T-helper 17 cell (primary cell): ENCODE measurements at places on chromosomes 16 and 17. TPM values are rescaled to one million over a fixed set of nuclear protein-coding genes. Genes with fewer than 3 reads are reported as not detected.

Gene RHBDF1
- total RNA-seq: 0.75 TPM

Gene HS3ST3A1
- total RNA-seq: 1.4 TPM

- H3K27ac ChIP-seq: no peak overlapping the region
- H3K27me3 ChIP-seq: no peaks in the 10 kb centered on the region
- no peak overlapping the region for H3K4me3 ChIP-seq
- H3K36me3 ChIP-seq: no peaks in the 10 kb centered on the region
These were observed 379.0 kb upstream of the SOX9 start for GRCh38 chr17:71741836-71742235.

DNA sequence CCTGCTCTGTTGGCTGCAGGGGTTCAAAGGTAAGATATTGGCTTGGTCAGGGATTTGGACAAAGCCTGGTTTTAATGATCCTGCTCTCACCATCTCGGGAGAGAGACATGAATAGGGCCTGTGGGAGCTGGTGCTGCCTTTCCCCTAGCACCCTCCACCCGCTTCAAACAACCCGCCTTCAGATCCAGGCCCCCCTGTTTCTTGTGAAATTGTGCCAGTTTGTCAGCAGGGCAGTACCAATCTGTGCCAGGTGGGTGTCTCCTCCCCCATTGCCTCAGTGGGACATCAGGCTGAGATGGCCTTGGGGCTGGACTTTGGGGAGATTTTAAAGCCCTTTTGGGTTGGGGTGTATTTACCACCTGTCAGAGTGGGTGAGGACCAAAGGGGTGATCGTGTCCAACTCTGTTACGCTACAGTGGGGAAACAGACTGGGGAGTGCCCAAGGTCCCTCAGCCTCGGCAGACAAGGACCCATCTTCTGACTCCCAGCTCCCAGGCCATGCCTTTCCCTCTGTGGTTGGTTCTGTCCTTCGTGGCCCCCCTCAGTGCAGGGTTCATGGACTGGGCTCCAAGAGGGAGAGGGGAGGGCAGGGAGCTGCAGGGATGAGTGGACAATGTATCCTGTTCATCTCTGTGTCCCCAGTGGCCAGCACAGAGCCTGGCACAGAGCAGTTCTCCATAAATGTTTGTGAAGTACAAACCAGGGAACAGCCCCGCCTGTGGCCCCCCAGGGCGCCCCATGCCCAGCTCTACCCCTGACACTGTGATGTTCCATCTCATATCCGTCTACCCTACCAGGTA, 3.3 kb downstream of the ARHGAP23 start:
- H3K27ac ChIP-seq: peak overlapping the region; percentile 60
- H3K4me1 ChIP-seq: peaks cover 7% of the 10 kb centered on the region
- H3K4me3 ChIP-seq: no peak overlapping the region
- H3K27me3 ChIP-seq: peaks cover 5% of the 10 kb centered on the region

DNA sequence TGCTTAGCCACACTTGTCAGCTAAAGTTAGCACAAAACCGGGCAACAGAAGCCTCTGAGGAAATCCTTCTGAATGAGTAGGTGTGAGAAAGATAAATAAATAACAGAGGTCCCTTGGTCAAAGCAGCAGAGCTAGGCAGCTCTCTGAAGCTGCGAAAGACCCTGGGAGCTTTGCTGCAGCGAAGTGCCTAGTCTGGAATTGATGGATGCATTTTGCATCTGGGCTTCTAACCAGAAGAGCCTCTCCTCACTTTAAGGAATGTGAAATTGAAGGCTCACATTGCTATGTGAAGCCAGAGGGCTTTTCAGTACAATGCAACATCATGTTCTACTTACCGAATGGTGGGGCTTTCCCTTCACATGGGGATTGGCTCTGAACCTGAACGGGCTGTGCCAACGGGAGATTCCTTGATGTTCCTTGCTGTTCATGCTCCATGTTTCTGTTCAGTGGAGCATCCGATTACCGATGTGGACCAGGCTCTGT, 274.6 kb downstream of the HS3ST3B1 start:
- no peak for DNase-seq
- H3K27ac ChIP-seq: no peak overlapping the region
- H3K4me1 ChIP-seq: no peaks in the 10 kb centered on the region
- no peak overlapping the region for H3K4me3 ChIP-seq
- peaks cover 4% of the 10 kb centered on the region for H3K27me3 ChIP-seq

DNA sequence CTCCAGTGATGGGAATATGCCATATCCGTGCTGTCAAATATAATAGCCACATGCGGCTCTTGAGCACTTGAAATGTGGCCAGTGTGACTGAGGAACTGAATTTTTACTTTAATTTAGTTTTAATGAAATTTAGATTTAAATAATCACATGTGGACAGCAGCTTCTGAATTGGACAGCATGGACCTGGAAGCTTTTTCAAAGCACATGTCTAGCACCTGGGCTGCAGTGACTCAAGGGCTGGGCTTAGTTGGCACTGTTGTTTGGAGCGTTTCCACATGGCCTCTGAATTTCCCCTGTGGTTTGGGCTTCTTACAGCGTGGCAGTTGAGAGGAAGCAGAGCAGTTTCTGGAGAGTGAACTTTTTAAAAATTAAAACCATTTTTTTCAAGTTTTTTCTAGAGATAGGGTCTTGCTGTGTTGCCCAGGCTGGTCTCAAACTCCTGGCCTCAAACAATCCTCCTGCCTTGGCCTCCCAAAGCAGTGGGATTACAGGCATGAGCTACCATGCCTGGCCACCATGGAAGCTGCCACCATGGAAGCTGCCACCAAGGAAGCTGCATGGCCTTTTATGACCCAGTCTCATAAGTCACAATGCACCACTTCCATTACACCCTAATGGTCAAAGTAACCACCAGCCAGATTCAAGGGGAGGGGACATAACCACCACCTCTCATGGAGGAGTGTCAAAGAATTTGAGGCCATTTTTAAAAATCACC, 6.7 kb upstream of the TOB1 start:
- peak overlapping the region; percentile 24 for H3K27ac ChIP-seq
- peaks cover 22% of the 10 kb centered on the region for H3K4me1 ChIP-seq
- DNase-seq: peak; percentile 36
- H3K4me3 ChIP-seq: peak overlapping the region; percentile 15
- no peaks in the 10 kb centered on the region for H3K27me3 ChIP-seq
